ENCODE measurements at places on chromosomes 3 and 15. TPM values are rescaled to one million over a fixed set of nuclear protein-coding genes. Genes with fewer than 3 reads are reported as not detected.

ATP8B4 gene
- not detected for total RNA-seq

ARPP19 gene
- total RNA-seq = 146 TPM

KNG1 gene
- not detected for total RNA-seq

PDCD7 gene
- 15.6 TPM for total RNA-seq

KIAA1143 gene
- total RNA-seq = 24.4 TPM

IGDCC3 gene
- not detected for total RNA-seq

ROPN1B gene
- 0.25 TPM for total RNA-seq

AGBL1 gene
- total RNA-seq = not detected

P2RY1 gene
- total RNA-seq = 0.11 TPM

ZNF80 gene
- 0.16 TPM for total RNA-seq

DNA sequence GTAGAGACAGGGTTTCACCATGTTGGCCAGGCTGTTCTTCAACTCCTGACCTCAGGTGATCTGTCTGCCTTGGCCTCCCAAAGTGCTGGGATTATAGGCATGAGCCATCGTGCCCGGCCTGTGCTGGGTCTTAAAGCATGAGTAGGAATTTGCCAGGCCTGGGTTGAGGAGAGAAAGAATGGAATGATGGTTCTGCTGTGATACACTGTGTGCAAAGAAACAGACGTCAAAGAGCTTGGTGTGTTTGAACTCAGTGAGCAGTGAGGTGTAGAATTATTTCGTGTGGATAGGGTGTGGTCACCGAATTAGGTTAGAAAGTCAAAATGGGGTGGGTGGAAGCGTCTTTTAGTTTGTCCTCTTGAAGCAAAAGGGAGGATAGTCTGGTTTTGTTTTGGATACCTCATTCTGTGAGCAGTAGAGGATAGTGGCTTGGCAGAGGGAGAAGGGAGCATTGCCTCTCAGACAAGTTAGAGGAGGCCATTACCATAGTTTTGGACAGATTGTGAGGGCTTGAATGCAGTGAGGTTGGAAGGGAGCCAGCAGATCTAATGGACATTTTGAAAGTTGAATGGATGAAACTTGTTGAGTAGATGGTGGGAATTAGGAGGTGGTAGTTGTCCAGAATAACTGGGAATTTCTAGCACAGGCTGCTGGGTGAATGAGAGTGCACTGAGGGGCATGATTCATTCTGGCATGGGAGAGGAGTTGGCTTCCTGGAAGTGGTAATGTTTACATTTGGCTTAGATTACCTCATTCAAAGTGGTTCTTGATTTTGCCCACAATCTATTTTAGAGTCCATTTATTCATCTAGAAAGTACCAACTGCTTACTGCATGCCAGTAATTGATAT lies 27.2 kb downstream of the AKAP13 start:
- peaks cover 31% of the 10 kb centered on the region for H3K4me1 ChIP-seq
- DNase-seq = peak; percentile 56
- no peaks in the 10 kb centered on the region for H3K36me3 ChIP-seq
- no peak overlapping the region for H3K4me3 ChIP-seq

GRCh38 chr3:37591116-37591781 lies 270.4 kb upstream of the CTDSPL start:
- no peaks in the 10 kb centered on the region for H3K4me1 ChIP-seq
- no peaks in the 10 kb centered on the region for H3K27me3 ChIP-seq
- DNase-seq = no peak
- H3K36me3 ChIP-seq = no peaks in the 10 kb centered on the region
- no peak overlapping the region for H3K27ac ChIP-seq
- H3K4me3 ChIP-seq = no peak overlapping the region

- H3K4me3 ChIP-seq = no peak overlapping the region
- no peak overlapping the region for H3K27ac ChIP-seq
- peaks cover 10% of the 10 kb centered on the region for H3K27me3 ChIP-seq
Measured at GRCh38 chr15:98292442-98293240, 332.1 kb downstream of the ARRDC4 start.

GRCh38 chr3:196412704-196413103 lies 19.5 kb downstream of the UBXN7 start:
- H3K4me1 ChIP-seq = no peaks in the 10 kb centered on the region
- no peak overlapping the region for H3K27ac ChIP-seq

DNA sequence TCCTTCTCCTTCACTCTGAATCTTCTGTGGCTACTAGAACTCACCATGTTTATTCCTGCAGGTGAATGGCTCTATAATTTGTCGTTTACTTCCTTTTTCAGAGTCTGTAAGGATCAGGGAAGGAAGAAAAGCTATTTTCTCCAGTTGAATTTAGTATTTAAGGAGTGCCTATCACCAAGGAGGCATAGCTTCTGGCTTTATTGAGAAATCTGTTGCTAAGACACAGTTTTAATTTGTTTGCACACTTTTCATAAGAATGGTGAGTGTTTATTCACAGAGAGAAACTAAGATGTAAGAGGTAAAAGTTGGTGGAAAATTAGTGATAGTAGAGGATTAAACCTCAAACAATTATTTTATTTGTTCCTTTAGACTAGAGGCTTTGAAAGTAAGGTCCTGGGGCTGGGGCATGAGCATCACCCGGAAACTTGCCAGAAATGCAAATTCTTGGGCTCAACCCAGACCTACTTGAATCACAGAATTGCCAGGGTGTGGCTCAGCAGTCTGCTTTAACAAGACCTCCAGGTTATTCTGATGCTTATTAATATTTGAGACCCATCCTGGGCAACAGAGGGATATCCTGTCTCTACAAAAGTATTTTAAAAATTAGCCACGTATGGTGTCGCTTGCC lies 461.3 kb downstream of the AGBL1 start:
- DNase-seq = no peak
- H3K27ac ChIP-seq = no peak overlapping the region
- H3K27me3 ChIP-seq = no peaks in the 10 kb centered on the region
- no peaks in the 10 kb centered on the region for H3K36me3 ChIP-seq

GRCh38 chr3:183455089-183455488 lies 26.7 kb upstream of the MCF2L2 start:
- DNase-seq = no peak
- no peaks in the 10 kb centered on the region for H3K36me3 ChIP-seq
- no peaks in the 10 kb centered on the region for H3K27me3 ChIP-seq

DNA sequence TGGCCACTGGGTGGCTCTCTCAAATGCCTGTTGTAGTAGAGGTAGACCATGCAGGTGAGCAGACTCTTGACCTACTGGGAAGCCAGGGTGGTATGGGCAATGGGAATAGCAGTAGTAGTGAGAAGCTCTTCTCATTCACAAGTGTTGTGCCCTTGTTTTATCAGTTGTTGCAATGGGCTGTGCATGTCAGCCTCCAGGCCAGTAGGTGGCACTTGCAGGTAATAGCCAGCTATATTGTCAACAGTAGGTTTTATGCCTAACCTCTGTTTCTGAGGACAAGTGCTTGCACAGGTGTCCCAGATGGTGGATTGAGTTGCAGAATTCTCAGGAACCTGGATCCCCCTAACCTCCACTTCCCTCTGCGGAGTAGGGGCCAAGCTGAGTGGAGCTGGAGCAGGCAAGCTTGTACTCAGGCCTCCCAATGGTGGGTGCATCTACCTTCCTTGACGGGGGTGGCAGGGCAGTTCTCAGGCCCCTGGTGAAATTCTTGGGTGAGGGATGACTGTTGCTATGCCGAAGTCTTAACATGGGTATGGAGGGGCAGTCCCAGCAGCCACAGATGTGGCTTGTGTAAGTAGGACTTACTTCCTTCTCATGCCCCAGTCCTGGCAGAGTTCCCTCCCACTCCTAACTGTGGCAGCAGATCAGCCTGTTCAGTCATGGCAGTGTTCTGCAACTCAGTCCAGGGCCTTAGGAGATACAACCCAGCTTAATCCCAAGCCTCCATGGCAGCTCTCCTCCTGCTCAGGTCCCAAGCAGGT lies 104.3 kb downstream of the NEO1 start:
- H3K27me3 ChIP-seq = no peaks in the 10 kb centered on the region
- no peak overlapping the region for H3K27ac ChIP-seq
- H3K4me3 ChIP-seq = no peak overlapping the region
- H3K36me3 ChIP-seq = no peaks in the 10 kb centered on the region

- H3K27me3 ChIP-seq = no peaks in the 10 kb centered on the region
- no peaks in the 10 kb centered on the region for H3K4me1 ChIP-seq
- DNase-seq = no peak
- H3K27ac ChIP-seq = no peak overlapping the region
- H3K4me3 ChIP-seq = no peak overlapping the region
Measured at GRCh38 chr3:137024348-137024747, 66.6 kb downstream of the IL20RB start.

- no peak overlapping the region for H3K27ac ChIP-seq
- H3K27me3 ChIP-seq = no peaks in the 10 kb centered on the region
- H3K36me3 ChIP-seq = no peaks in the 10 kb centered on the region
- no peaks in the 10 kb centered on the region for H3K4me1 ChIP-seq
Measured at GRCh38 chr3:20361000-20361399, 175.0 kb upstream of the SGO1 start.

- peaks cover 5% of the 10 kb centered on the region for H3K4me1 ChIP-seq
- H3K27ac ChIP-seq = no peak overlapping the region
- no peaks in the 10 kb centered on the region for H3K36me3 ChIP-seq
Measured at GRCh38 chr3:2976796-2977195, 133.4 kb downstream of the IL5RA start.

GRCh38 chr3:71858503-71859122 lies 73.7 kb upstream of the PROK2 start:
- H3K27ac ChIP-seq = no peak overlapping the region
- no peak overlapping the region for H3K4me3 ChIP-seq
- peaks cover 7% of the 10 kb centered on the region for H3K27me3 ChIP-seq
- peaks cover 5% of the 10 kb centered on the region for H3K4me1 ChIP-seq
- no peaks in the 10 kb centered on the region for H3K36me3 ChIP-seq
- DNase-seq = no peak

GRCh38 chr15:85331655-85332285 lies 48.6 kb upstream of the AKAP13 start:
- no peak for DNase-seq
- H3K27ac ChIP-seq = peak overlapping the region; percentile 43
- peaks cover 30% of the 10 kb centered on the region for H3K4me1 ChIP-seq
- no peaks in the 10 kb centered on the region for H3K36me3 ChIP-seq
- peak overlapping the region; percentile 47 for H3K4me3 ChIP-seq
- no peaks in the 10 kb centered on the region for H3K27me3 ChIP-seq

- peak overlapping the region; percentile 81 for H3K27ac ChIP-seq
- H3K4me3 ChIP-seq = no peak overlapping the region
Measured at GRCh38 chr15:90058775-90059174, 43.5 kb downstream of the IDH2 start.

GRCh38 chr3:24222165-24222805 lies 272.4 kb downstream of the THRB start:
- H3K27me3 ChIP-seq = no peaks in the 10 kb centered on the region
- H3K36me3 ChIP-seq = no peaks in the 10 kb centered on the region
- H3K4me1 ChIP-seq = no peaks in the 10 kb centered on the region
- no peak for DNase-seq
- no peak overlapping the region for H3K4me3 ChIP-seq
- H3K27ac ChIP-seq = no peak overlapping the region

DNA sequence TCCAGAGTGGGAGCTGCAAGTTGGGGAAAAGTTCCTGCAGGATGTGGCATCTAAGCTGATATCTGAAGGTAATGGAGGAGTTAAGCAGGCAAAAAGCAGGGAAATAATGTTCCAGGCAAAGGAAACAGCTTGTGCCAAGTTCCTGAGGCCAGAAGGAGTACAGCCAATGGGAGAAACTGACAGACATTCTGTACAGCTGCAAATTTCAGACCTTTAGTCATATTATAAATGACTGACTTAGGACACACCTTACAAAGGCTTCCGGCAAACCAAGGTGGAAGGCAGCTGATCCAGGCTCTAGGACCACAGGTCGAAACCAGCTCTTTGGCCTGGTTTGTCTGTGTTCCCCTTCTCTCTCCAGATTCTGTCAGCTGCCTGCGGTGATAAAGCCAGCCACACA lies 9.3 kb downstream of the WWTR1 start:
- no peak overlapping the region for H3K27ac ChIP-seq
- no peak for DNase-seq
- no peaks in the 10 kb centered on the region for H3K36me3 ChIP-seq
- no peak overlapping the region for H3K4me3 ChIP-seq
- H3K4me1 ChIP-seq = no peaks in the 10 kb centered on the region

- DNase-seq = no peak
- no peaks in the 10 kb centered on the region for H3K4me1 ChIP-seq
- no peak overlapping the region for H3K27ac ChIP-seq
- no peak overlapping the region for H3K4me3 ChIP-seq
- no peaks in the 10 kb centered on the region for H3K27me3 ChIP-seq
Measured at GRCh38 chr3:141864281-141864970, 12.0 kb upstream of the ATP1B3 start.

DNA sequence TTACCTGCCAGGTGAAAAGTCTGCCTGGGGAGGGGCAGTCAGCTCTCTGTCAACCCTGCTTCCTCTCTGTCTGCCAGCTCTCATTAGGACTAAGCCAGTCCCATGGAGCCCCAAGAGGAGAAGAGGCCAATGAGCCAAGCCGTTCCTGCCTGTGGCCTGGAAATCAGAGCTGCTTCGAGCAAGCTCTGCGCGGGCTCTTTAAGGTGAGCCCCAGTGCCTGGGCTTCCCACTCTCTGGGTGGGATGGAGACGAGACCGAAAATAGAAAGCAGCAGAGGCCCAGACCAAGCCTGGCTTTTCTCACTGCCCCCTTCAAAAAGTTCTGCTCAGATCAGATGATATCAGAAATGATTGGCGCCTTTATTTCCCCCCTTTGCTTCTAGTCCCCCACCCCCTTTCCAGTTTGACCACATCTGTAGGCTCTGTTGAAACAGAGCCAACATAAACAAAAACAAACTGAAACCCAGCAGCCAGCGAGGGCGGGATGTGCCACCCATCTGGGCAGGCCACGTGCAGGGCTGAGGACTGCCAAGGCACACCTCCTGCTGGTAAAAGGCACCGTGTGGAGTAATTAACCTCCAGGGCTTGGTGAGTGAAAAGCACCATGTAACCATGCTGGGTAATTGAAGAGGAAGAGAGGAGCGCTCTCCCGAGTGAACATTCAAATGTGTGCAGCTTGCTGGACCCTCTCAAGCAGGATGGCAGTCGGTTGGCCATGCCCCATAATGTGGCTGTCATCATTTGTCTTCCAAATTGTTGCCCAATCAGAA lies 471.0 kb upstream of the PROK2 start:
- no peak overlapping the region for H3K27ac ChIP-seq
- no peaks in the 10 kb centered on the region for H3K27me3 ChIP-seq
- peaks cover 44% of the 10 kb centered on the region for H3K4me1 ChIP-seq
- H3K4me3 ChIP-seq = no peak overlapping the region
- H3K36me3 ChIP-seq = no peaks in the 10 kb centered on the region
- peak; percentile 16 for DNase-seq

GRCh38 chr3:123244128-123244527 lies 42.4 kb downstream of the SEC22A start:
- no peaks in the 10 kb centered on the region for H3K27me3 ChIP-seq
- no peak overlapping the region for H3K4me3 ChIP-seq
- peaks cover 57% of the 10 kb centered on the region for H3K36me3 ChIP-seq

DNA sequence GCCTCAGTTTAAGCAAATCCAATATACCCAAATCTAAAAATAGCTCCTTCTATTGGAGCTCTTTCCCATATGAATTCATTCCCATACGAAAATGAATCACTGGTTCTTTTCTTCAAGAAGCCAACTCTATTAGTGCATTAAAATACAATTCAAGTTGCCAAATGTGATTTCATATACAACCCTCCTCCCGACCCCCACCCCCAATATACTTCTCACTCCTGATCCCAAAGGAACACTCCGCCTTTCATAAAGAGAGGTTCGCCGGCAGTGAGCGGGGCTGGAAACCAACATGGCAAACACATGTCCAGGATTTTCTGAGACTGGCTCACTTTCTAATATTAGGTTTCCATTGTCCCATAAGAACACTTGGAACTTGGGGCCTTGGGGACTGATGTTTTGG lies 48.5 kb downstream of the MAGEF1 start:
- H3K36me3 ChIP-seq = no peaks in the 10 kb centered on the region
- H3K27me3 ChIP-seq = no peaks in the 10 kb centered on the region
- H3K4me1 ChIP-seq = no peaks in the 10 kb centered on the region
- DNase-seq = no peak
- no peak overlapping the region for H3K27ac ChIP-seq
- no peak overlapping the region for H3K4me3 ChIP-seq

All from CD4-positive, alpha-beta T cell (primary cell).